AG20443 (cell line): ENCODE measurements at places on chromosomes 5 and 9.

DNA sequence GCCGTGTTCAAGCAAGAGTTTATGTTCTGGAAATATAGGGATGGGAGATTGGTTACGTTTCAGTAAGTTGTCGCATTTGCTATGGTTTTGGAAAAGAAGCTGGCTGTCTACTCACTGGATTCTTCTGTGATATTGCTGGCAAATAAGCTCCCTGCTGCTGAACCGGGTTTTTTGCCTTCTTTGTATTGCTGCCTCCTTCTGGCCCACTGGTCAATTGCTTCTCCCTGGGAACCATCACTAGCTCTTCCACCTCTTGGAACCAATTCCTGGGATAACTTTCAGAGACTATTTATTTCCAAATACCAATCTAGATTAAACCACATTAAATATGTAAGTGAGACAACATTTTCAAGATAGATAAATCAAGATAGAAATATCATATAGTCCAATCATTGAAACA is 43.0 kb downstream of the NUDT12 start:
- peak; percentile 24 for DNase-seq

- no peak for DNase-seq
These were observed 37.9 kb downstream of the ARPC5L start for GRCh38 chr9:124899845-124900244.

- DNase-seq = no peak
These were observed 51.2 kb downstream of the ADAMTS19 start for GRCh38 chr5:129511291-129511690.

DNA sequence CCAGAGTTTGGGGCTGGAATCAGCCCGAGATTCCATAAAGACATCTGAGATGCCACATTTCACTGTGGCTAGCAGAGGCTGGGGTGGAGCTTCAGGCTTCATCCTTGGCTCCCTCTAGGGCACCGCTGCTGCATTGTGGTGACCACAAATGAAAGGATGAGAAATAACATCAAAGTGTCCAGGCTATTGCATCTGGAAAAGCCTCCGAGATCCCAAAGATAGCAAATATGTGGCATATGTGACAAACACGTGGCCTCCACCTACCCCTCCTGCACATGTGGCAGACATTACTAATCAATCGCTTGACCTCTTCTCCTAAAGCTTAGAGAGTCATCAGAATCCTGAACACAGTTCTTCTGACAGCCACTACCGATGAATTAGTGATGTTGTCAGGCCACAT is 4.5 kb downstream of the SPARC start:
- no peak for DNase-seq

DNA sequence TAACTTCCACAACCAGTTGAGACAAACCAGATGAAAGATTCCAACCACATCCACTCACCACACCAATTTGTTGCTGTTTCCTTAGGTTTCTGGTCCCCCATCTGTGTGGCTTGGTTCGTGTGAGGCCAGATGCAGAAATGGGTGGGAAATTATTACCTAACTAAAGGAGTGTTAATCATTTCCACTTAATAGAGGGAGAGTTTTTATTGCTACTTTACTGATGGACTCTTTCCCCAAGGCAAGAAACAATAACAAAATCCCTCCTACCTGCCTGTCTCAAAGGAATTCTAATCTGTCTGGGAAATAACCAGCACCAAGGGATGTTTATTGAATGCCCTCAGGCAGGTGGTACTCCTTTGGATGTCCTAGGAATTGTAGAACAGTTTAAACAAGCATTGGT is 76.3 kb downstream of the TMEM167A start:
- DNase-seq = no peak

DNA sequence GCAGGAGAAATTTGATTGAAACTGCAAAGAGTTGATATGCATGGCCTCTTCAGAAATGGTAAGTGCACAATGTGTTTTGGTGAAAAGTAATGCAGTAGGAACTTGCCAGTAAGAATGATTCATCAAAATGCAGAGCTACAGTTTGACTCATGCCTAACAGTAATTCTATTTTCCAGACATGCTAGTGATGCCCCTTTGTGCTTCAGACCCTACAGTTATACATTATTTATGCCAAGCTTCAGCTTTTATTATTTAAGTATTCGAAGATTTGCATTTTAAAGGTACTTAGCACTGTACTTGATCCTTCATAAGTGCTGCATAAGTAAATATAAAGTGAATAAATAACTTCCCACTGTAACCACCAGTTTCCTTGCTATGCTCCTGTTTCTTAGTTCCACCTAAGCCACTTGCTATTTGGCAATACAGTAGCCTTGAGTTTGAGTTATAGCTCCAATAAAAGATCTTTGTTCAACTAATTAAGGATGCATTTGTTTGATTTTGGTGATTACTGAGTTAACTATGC is 3.6 kb upstream of the SPATA31E1 start:
- DNase-seq = peak; percentile 66

DNA sequence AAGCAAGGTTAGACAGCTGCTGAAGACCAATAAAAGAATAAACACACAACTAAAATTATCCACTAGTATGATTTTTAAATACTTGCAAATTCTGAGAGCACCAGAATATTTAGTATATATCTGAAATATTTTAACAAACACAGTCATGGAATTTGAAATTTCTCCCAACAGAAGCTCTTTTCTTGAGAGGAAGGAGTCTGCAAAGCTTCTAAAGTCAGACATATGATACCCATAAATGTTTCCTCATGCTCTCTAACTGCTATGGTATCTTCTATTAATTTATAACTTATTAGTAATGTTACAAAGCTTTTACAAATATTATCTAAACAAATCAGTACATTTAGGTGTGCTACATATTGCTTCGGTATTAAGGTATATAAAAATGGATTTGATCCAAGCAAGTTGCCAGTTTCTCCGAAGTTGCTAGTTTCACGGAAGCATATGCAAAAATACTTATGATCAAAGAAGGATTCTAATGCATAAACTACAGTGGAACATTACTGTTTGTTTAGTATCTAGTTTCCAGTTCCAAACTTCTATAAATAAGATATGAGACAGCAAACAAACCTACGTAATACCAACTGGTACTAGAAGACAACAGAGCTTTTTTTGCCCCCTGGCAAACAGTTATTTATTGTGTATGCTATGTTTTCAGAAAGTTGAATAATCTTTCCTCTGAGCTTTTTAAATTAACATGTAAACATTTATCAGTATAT is 22.0 kb downstream of the FNIP1 start:
- no peak for DNase-seq

- DNase-seq = no peak
These were observed 423.6 kb downstream of the IRX1 start for GRCh38 chr5:4019009-4019769.

DNA sequence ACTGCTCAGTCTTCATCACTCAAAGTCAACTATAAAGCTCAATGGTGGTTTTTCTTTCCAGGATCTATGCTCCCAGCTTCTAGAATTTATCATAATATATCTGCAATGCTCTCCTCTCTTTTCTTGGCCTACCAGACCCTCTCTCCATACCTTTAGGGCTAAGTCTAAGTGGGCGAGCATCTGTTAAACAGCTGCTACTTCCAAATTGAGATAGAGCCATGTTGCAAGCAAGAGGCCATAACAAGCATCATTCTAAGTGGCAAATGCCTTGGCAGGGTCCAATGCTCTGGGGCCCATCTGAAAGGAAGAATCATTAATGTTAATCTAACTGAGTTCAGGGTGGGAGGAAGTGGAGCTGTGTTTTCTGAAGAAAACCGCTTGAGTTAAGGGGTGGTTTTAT is 324.0 kb downstream of the TLR4 start:
- DNase-seq = no peak

DNA sequence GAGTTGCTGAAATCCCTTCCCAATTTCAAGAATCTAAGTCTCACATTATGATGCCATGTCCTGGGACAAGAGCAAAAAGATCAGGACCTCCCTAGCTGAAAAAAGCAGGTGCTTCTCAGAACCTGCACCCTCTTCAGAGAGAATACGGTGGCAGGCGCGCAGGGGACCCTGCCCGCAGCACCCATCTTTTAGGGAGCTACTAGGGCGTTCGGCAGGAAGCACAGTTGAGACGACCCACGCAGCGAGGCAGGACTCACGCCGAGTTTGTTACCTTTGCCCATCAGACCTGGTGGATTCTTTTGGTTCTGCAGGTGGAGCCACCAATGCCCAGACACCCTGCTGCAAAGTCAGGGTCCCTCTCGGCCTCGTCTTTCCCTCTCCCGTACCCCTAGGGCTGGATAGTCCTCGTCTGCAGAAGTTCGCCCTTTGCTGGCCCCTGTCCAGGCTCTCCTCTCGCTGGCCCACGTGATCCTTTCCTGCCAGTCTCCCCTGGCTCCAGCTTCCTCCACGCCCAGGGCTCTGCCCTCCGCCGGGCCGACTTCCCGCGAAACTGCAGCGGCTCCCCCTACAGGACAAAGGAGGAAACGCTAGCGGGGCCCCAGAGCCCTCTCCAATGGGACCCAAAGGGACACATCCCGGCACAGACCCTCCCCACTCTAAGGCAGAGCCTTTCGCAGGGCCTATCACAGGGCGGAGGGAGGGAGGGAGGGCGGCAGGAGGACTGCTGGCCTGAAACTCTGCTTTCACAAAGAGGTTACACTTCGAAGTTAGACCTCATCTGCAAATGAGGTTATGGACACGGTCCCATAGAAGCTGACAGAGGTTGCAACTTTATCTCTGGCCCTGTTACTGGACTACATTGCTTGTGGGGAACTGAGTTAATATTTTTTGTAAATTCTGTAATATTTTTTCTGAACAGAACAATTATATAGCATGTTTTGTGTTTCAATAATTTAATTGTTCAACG is 28.8 kb downstream of the TMEM174 start:
- DNase-seq = peak; percentile 91

GRCh38 chr9:34437006-34437925 is 21.1 kb downstream of the FAM219A start:
- DNase-seq = peak; percentile 65

- DNase-seq = no peak
These were observed 631.1 kb downstream of the ACTL7B start for GRCh38 chr9:108224716-108225115.

- no peak for DNase-seq
These were observed 471.0 kb downstream of the EFNA5 start for GRCh38 chr5:107199756-107200155.

DNA sequence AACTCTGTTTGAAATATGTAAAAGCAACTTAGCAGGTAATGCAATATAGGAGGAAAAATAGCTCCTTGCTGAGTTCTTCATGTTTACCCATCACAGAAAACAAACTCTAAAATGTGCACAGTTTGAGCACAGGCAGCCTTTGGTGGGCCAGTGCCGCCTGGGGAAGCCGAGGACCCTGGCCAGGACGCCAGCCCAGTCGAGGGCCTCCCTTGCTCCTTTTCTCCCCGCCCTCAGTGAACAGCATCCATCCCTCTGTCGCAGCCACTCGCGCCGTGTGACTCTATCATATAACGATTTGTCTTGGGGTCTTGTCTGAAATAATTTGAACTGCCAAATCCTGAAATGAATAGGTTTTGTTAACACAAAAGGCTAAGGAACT is 286.7 kb upstream of the IRX4 start:
- DNase-seq = no peak

DNA sequence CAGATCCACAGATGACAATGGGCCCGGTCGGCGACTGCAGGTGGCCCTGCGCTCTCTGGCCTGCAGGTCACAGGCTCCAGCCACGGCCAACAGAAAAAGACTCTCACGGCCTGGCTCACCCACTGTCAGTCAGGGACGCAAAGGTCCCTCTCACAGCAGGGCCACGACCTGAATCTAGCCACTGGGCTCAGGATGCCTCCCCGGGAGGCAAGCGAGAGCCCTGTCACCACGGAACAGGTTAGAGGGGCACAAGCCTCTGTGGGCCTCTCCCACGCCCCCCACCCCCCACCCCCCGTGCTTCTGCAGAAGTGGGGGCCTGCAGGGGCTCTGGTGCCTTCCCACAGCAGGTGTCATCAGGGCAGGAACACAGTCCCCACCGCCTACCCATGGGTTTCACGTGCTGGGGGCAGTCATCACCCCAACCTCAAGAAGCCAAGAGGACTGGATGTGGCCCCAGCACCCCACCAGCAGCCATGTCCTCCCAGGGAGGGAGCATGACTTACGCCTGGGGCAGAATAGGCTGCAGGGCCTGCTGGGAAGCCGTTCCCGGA is 17.3 kb upstream of the EGFL7 start:
- no peak for DNase-seq

DNA sequence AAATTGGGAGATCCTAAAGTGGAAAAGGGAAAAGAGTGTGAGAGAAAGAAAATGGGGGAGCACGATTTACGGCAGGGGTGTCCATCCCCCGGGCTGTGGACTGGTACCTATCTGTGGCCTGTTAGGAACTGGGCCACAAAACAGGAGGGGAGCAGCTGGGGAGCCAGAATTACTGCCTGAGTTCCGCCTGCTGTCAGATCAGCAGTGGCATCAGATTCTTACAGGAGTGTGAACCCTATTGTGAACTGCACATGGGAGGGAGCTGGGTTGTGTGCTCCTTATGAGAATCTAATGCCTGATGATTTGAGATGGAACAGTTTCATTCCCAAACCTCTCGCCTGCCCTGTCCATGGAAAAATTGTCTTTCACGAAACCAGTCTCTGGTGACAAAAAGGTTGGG is 108.3 kb upstream of the ADAMTSL1 start:
- DNase-seq = no peak

DNA sequence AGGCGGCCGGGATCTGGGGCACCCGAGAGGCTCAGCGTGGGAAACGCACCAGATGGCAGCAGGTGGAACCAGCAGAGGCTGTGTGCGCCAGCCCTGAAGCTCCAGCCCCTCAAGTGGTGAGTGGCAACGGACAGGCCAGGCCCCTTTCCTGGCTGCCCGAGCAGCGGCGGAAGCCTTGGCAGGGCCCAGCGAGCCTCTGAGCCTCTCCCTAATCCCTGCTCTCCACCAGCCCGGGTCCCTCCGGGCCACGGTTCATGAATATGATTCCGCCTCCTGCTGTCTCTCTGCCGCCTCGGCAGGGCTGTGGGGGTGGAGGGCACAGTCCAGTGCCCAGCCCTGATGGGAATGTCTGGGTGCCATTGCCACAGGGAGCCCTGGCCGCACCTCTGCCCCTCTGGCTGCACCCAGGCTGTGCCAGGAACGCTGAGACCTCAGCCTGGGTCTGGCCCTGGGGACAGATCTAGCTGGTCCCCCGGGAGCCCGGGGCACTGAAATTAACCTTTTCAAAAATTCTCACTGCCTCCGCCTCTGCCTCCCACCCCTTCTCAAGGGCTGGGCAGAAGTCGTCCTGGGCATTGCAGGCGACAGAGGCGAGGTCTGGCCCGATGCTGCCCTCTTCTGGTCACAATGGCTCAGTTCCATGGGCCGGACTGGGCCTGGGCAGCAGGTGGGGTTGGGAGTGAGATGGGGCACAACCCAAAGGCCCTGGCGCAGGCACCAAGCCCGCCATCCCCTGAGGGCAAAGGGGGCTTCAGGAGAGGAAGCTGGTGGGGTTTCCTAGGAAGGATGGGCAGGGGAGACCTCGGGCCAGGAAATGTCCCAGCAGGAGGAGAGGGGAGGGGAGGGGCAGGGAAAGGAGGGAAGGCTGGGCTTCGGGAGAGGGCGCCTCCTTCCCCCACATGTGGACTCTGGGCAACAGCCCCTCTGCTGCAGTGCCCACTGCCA is 20.3 kb downstream of the CCDC187 start:
- peak; percentile 92 for DNase-seq
